ENCODE measurements at places on chromosomes 2 and 18.
A peak's percentile ranks its signal among the peaks of the same experiment; 100 is the strongest.

GRCh38 chr2:101140978-101141655 lies 10.1 kb downstream of the TBC1D8 start:
- DNase-seq, result no peak

- DNase-seq, result no peak
Observed at GRCh38 chr2:71720283-71720560, 266.9 kb downstream of the DYSF start.

- DNase-seq, result no peak
Observed at GRCh38 chr2:46825231-46825938, 90.2 kb downstream of the MCFD2 start.

GRCh38 chr2:218400167-218400929 lies 680 bp downstream of the CTDSP1 start:
- DNase-seq, result peak; percentile 33

- peak; percentile 40 for DNase-seq
Observed at GRCh38 chr2:98658816-98659490, 50.6 kb downstream of the UNC50 start.

- DNase-seq, result no peak
Observed at GRCh38 chr2:224033601-224034000, 5.5 kb downstream of the SERPINE2 start.

GRCh38 chr2:84940088-84940470 lies 30.9 kb upstream of the KCMF1 start:
- DNase-seq, result no peak

DNA sequence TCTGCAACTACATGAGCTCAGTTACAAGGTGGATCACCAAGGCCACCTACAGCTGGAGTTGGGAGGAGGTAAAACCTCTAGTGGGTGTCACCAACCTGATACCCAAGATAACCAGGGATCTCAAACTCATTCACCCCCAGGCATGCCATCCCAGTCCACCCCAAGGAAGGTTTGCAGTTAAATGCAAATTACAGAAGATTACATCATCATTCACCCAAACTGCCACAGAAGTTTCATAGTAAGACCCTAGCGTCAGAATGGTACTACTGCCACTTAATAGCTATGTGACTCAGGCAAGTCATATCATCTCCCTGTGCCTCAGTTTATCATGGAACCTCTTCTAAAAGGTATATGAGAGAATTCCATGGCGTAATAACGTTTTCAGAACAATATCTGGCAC lies 111.2 kb downstream of the MYO5B start:
- no peak for DNase-seq

Data from activated CD4-positive, alpha-beta T cell treated with anti-CD3 and anti-CD28 coated beads, Interleukin-2, amount 50 U/mL, for 16 hours (primary cell).